ENCODE measurements at places on chromosomes 12 and 14.
A peak's percentile ranks its signal among the peaks of the same experiment; 100 is the strongest.

- peak; percentile 55 for DNase-seq
Measured at GRCh38 chr14:93045965-93046704, 69.6 kb downstream of the ITPK1 start.

GRCh38 chr12:29611906-29612305, 114.4 kb upstream of the OVCH1 start:
- no peak for DNase-seq

DNA sequence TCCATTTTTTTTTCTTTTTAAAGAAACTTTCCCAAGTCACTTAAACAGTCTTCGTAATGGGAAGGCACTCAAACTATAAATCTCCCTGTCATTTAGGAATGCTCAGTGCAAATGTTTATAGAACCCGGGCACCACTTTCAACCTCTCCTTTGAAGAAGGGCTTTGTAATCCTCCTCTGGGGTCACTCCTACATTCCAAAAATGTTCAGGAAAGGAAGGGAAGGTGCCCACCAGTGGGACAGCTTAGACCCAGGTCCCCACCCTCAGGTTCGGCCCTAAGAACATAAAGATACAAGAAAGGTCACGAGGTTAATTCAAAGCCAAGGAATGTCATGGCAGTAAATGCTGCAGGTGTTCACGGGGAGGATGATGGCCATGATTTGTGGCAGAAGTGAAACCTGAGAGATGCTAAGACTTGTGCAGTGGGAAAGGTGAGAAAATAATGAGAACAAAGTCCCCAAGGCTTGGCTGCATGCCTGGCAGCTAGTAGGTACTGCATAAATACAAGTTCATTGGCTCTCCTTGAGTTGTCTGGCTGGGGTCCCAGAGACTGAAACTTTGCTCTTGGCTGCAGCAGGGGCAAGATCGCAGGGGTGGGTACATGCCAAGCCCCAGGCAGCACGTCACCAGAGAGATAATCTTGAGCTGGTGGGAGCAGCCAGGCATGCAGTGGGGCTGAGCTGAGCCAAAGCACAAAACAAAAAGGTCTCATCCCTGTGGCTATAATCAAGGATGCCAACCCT, 21.1 kb downstream of the KRT18 start:
- no peak for DNase-seq

- no peak for DNase-seq
Measured at GRCh38 chr12:104131609-104132008, 6.4 kb downstream of the NFYB start.

DNA sequence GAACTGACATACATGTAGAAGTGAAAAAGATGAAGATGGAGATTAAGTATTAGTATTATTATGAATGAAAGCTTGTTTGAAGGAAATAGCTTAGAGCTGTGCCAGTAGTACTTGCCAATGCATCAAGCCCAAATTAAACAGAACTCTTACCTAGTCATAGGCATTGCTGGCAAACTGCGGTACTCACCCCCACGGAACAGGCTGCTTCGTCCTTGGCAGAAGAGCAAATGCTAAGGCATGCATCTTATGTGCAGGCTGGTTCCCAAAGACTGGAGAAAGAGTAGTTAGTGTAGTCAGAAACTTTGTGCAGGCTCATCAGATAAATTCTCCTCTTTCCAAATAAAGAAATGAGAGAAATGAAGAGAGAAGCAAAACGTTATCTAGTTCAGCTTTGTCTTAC, 134.8 kb downstream of the CCDC59 start:
- DNase-seq, result no peak

- DNase-seq, result peak; percentile 89
Measured at GRCh38 chr12:70645494-70646317, 8.5 kb upstream of the PTPRB start.

DNA sequence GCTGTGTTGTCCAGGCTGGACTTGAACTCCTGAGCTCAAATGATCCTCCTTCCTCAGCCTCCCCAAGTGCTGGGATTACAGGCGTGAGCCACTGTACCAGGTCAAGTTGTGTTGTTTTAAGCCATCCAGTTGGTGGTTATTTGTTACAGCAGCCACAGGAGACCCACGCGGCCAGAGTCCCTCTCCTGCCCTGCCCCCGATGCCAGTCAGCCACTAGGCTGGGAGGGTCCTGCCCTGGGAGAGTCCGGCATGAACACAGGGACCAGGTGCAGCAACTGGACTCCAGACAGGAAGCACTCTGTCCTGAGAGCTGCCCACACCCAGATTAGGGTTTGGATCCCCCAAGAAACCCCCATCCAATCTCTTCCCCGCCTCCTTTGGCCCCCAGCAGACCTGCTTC, 44.1 kb upstream of the FZD10 start:
- DNase-seq, result no peak

DNA sequence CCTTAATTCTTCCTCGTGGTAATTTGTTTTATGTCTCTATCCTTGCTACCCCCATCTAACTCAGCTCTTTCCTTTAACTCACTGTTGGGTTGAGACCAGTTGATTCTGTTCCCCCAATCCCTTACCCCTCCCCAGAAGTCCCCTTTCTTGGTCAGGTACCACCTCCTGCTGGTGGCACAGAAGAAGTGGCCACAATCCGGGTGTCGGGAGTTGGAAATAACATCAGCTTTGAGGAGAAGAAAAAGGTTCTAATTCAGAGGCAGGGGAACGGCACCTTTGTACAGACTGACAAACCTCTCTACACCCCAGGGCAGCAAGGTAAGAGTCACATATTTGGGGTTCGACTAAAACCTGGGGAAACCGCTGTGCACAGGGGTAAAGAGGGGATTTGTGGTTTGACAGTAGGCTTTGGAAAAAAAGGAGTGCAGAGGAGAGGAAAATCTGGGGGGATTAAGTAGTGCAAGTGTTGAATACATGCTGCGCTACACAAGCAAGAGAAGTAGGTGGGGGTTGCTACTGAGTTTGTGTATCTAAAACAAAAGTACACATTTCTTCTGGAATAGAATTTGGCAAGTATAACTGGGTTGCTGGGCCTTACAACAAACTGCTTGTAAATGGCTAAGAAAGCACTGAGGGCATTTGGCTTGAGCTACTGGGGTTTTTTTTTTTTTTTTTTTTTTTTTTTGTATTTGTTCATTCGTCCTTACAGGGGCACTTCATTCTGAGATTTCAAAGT, 1.3 kb downstream of the A2ML1 start:
- DNase-seq, result no peak

DNA sequence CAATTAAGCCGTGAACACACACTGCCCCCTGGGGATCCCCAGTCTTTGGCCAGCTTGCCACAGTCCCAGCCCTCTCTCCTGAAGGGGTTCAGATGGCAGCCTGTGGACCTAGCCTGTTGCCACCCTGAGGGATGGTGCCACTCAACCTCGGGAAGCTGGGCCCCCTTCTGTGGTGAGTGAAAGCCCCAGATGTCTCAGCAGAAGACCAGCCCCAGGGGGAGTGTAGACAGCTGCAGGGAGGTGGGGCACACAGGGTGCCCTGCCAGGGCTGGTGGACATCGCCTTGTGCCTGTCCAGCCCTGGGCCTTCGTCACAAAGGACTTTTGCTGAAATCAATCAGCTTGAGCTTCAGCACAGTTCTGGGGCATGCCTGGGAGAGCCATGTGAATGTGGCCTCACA, 32.4 kb downstream of the C14orf132 start:
- no peak for DNase-seq

DNA sequence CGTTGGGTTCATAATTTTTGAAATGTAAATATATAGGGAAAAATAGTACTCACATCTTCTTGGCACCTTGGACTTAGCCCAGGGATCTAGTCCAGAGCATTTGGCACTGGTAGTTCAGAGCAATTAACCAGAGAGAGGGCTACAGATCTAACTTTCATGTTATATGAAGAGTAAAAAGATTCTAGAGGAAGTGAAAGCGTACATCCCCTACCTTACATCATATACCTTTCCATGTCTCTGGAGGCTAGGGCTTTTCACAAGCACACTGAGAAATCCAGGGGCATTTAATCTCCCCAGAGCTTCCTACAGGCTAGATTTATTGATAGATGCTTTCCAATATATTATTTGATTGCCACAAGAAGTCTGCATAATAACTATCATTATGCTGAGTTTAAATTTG, 687.5 kb upstream of the FBXO33 start:
- no peak for DNase-seq

DNA sequence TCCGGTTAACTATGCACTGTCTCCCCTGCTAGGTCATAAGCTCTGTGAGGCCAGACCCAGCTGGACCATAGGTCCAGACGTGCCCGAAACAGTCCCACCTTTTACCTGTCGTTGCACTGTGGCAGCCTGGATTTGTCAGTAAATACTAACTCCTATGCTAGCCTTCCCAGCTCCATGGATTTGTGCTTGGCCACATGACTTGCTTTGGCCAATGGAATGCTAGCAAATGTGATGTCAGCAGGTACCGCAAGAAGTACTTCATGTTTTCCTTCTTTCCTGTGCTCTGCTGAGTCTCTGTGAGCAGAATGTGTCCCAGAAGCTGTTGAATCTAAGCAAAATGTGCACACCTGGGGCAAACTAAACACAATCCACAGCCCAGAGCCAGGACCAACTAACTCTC, 157.2 kb downstream of the ANO2 start:
- DNase-seq, result no peak

- no peak for DNase-seq
Measured at GRCh38 chr12:124097701-124098100, 124.7 kb downstream of the ZNF664 start.

DNA sequence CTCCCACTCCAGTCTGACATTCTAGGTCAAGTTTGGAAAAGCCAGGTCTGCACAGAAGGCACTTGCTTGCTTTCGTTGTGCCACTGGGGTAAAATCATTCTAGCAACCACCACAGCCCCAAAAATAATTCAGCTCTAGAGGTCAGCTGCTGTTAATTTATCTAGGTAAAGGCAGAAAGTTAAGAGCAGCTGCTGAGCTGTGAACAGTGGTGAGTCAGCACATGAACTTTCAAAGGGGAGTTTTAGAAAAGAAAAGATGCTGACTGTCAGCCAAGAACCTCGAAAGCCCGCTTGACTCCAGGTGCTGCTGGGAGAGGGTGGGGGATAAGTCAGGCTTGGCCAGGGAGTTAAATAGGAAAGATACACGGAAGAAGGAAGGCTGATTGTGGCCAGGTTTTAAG, 12.7 kb downstream of the CCDC197 start:
- DNase-seq, result no peak

GRCh38 chr12:26340649-26341048, 145.3 kb downstream of the SSPN start:
- DNase-seq, result no peak

GRCh38 chr14:98408713-98409112, 863.3 kb downstream of the BCL11B start:
- DNase-seq, result no peak

GRCh38 chr14:68792979-68793733, at the start of gene ZFP36L1:
ZFP36L1 (minus strand) TSS chr14:68793067; CDS start chr14:68792938, 129 bp downstream.
- DNase-seq, result peak; percentile 91

GRCh38 chr12:9211687-9212086, 3.5 kb upstream of the PZP start:
- no peak for DNase-seq

DNA sequence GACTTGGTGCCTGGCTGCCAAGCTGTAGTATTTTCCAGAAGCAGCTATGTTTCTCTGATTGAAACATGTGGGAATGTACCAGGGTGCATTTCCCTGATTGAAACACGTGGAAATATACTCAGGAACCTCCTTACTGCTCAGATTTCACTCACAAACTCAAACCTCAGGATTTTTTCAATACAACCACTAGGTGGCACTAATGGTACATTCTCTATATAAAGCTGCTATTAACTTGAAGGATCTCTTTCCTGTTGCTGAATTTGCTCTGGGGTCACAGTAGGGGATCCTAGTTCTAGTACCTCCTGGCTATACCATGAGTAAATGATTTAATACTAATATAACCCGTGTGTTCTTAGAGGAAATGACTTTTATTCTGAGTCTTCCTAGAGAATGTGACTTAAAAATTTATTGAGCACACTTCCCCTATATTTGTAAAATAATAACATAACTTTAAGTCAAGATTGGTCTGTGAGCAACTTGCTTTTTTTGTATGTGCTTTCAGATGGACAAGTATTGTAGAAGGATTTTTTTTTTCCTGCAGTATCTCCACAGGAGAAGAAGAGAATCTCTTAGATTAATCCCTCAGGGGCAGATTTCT, 173.8 kb upstream of the MIS18BP1 start:
- peak; percentile 8 for DNase-seq

GRCh38 chr12:105272152-105272551, 36.2 kb upstream of the APPL2 start:
- DNase-seq, result no peak

- no peak for DNase-seq
Measured at GRCh38 chr12:127667131-127667685, 599.8 kb upstream of the TMEM132C start.

- no peak for DNase-seq
Measured at GRCh38 chr14:24058951-24059475, 7.2 kb downstream of the CARMIL3 start.

- no peak for DNase-seq
Measured at GRCh38 chr14:79573486-79573885, 637.8 kb downstream of the DIO2 start.

- DNase-seq, result no peak
Measured at GRCh38 chr14:89833120-89833532, 121.4 kb downstream of the EFCAB11 start.

DNA sequence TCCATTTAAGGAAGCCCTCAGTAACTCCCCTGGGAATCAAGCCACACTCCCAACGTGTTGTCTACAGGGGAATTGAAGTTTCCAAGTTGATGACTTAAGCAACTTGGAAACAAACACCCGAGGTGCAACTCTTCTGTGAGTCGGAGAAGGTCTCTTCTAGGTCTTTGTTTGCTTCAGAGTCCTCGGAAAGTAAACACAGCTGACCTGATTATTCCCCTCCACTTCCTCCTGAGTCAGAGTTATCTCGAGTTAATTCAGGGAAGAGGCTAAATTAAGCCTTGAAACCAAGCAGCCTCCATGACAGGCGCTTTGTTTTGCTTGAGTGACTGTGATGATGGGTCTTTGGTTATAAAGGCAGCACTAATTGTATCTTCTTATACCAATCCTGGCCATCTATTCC, 41.8 kb downstream of the TUNAR start:
- no peak for DNase-seq

DNA sequence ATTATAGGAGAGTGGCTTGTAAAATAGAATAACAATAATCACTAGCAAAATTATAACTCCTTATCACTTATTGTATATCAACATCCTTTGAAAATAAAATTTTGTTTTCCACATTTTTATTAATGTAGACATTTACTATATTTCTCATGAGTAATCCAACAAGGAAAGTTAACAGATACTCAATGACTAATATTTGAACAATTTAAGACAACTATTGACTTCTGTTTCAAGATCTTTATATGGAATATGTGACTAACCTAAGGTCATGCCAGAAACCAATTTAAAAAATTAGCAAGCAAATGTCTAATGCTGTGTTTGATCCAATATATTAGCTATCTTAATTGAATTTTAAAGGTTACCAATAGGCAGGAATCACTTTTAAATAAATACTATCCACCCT, 638.5 kb upstream of the FLRT2 start:
- no peak for DNase-seq

- DNase-seq, result no peak
Measured at GRCh38 chr14:68550338-68550715, 242.5 kb downstream of the ZFP36L1 start.
